ENCODE measurements at places on chromosomes 4 and X. TPM values are rescaled to one million over a fixed set of nuclear protein-coding genes. Genes with fewer than 3 reads are reported as not detected.

GRCh38 chrX:50081282-50081889 lies 119.4 kb downstream of the AKAP4 start:
- peak; percentile 67 for DNase-seq

Gene TGIF2LX
- total RNA-seq: not detected

Gene CITED1
- total RNA-seq: not detected

- DNase-seq: no peak
Observed at GRCh38 chrX:118779581-118779980, 44.0 kb upstream of the ZCCHC12 start.

DNA sequence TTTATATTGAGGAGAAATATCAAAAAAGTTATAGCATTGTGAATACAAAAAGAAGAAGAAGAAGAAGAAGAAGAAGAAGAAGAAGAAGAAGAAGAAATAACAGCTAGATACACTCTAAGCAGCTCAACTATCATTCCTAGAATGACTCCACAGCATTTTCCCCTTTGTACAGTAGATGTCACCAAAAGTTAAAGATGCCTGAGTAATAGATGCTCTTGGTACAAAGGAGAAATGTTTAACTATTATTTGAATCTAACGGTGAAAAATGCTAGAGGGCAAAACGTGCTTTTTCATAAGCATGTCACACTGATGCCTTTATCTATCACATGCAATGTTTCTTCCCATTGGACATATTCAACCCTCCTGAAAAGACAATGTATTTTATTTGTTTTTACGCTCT lies 178.4 kb upstream of the GPRIN3 start:
- DNase-seq: peak; percentile 83

Gene MAMLD1
- 0.85 TPM for total RNA-seq

DNA sequence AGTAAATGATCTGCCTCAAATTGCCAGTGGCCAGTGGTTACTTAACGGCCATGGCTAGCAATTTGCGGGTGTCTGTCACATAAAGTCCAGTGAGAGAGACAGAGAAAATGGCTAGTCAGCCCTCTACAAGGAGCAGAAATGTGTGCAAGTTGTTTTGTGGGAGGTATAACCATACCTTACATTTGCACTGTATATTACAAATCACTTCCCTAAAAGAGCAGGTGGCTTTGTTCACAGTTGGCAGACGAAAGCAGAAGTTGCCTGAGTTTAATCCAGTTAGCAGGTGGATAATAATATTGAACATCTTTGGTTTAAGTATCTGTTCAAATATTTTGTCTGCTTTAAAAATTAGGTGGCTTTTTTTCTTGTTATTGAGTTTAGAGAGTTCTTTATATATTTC lies 15.6 kb downstream of the SRPX start:
- no peak for DNase-seq

Gene CLDN34
- total RNA-seq: not detected

DNA sequence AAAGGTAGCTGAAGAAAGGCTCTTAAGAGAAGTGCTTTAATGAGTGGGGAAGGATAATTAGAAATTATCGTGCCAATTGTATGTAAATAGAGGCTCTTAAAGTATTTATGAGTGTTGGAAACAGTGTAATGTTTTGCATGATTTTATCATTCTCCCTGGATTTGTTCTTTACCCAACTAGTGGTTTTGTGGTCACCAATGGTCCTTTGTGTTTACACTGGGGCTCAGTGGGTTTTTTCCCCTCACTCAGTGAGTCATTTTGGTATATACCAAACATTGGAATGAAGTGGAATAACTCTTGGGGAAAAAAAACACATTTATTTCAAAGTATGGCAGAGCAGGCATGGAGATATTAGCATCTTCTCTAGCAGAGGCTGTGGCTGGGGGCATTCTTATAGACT lies 20.8 kb upstream of the LGI2 start:
- DNase-seq: no peak

Gene PABPC4L
- 1.0 TPM for total RNA-seq

Gene ZNF275
- total RNA-seq: 5.3 TPM

GRCh38 chrX:149198980-149199732 lies 305.9 kb downstream of the IDS start:
- DNase-seq: no peak

DNA sequence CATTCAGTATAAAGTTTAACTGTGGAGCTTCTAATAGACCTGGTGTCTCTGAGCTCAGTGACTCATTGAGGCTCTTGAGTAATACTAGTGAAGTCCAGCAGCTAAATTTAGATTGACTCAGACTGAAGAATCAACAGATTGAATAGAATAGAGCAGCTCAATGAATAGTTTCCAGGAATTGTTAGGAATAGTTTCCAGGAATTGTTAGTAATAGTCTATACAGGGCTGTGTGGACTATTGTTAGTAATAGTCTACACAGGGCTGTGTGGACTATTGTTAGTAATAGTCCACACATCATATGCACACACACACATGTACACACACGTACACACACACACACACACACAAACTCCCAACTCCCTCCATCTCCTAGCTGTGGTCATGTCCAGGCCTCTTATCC lies 3.0 kb downstream of the GIMD1 start:
- peak; percentile 91 for DNase-seq

- DNase-seq: no peak
Observed at GRCh38 chr4:189823591-189823990, 117.1 kb upstream of the FRG1 start.

DNA sequence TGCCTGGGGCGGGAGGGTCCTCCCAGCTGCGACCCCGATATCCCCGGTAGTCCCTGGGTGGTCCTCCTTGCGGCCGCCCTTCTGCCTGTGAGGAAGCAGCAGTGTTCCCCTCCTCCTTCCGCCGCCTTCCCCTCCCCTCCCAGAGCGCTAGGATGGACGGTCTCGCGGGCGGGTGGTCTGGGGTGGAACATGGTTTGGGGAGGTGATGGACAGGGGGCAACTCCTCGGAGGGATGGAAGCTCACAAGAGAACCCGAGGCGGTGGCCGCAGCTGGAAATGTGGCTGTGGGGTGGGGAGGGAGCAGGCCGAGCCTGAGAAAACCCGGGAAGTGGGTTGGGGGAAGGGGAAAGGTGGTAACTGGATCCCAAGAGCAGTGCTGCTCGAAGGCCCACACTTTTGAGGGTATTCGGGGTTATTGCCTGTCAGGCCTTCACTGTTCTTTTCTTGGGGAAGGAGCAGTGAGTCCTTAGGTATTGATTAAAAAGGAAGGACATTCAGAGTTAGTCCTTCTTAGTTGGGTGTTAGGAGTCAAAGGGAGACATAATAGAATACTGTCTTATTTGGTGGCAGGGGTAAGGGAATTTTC lies 581 bp downstream of the UBE2K start:
- DNase-seq: peak; percentile 52

DNA sequence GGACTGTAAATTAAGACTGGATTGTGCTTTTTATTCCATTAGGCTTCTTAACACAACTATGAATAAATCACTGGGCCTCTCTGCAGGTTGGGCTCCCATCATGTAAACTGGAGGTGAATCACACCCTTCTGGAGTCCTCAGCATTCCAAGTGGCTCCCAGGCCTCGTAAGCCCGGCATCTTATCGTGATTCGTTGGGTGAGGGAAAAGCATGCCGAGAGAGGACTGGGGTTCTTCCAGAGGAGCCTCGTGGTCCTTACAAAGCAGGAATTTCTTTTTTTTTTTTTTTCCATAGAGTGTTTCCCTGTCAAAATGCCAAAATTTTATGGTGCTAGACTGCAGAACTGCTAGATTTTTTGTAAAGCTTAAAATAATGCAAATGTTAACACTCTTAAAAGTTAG lies 20.0 kb downstream of the CLDN22 start:
- DNase-seq: peak; percentile 59

DNA sequence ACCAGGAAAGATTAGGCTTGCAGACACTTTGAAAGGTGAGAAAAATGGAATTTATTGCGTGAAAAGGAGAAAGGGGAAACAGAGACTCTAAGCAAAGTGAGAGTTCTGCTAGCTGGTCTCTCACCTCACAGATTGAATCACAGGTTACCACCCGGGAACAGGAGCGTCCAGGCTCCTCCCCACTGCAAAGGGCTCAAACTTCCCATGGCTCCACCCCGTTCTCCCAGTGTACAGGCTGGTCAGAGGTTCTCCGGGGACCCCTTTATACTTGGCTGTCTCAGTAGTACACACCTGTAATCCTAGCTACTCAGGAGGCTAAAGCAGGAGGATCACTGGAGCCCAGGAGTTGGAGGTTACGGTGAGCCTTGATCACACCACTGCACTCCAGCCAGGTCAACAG lies 44.0 kb upstream of the ABCG2 start:
- DNase-seq: no peak

Gene CLNK
- not detected for total RNA-seq
